ENCODE measurements at places on chromosomes 5 and 9.
A peak's percentile ranks its signal among the peaks of the same experiment; 100 is the strongest.

- no peak for DNase-seq
Observed at GRCh38 chr5:9513827-9514226, 32.0 kb downstream of the SEMA5A start.

GRCh38 chr5:18216016-18216415 lies 581.8 kb downstream of the TAF11L14 start:
- no peak for DNase-seq

DNA sequence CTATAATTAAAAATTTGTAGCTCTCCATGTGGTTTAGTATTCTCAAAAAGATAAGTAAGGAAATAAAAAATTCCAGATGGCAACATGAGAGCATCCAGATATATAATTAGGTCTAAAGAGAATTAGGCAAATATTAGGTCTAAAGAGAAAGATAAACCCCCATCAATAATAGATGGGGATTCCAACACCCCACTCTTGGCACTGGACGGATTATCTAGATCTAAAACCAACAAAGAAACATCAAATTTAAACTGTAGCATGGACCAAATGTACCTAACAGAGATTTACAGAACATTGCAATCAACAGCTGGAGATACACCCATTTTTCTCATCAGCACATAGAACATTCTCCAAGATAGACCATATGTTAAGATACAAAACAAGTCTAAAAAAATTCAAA lies 31.6 kb downstream of the RGMB start:
- no peak for DNase-seq

DNA sequence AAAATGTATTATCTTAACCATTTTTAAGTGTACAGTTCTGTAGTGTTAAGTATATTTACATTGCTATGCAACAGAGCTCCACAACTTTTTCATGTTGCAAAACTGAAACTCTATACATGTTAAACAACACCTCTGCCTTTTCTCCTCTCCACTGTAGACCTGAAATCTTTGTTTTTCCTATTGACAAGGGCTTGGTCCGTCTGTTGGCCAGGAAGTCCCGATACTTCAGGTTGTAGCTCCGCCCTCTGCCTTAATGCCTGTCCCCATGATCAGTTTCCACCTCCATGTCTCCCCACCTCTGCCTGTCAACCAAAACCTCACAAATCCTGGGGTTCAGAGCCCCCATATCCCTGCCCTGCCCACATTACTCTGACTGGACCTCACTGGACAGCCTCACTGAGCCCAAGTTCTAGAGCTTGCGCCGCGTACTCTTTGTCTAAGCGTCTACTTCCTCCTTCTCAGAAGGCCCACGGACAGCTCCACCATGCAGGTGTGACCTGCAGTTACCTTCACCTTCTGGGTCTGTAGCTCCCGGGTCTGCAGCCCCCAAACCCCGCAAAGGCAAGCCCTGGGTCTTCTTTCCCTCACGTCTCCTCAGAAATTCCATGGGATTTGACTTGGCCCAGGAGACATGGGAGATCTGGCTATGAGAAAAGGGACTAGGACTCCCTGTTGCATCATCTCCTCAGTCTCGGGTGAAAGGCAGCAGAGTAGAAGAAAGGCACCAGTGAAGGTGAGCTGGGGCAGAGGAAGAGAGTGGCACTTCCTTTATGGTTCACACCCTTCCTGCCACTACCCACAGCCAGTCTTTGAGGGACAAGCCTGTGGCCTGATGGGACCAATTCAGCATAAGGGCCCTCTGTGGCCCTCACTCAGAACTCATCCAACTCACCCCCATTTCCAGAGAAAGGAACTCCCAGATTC lies 8.0 kb downstream of the GLIPR2 start:
- DNase-seq: no peak

- no peak for DNase-seq
Observed at GRCh38 chr9:106400950-106401349, 462.0 kb upstream of the ZNF462 start.

DNA sequence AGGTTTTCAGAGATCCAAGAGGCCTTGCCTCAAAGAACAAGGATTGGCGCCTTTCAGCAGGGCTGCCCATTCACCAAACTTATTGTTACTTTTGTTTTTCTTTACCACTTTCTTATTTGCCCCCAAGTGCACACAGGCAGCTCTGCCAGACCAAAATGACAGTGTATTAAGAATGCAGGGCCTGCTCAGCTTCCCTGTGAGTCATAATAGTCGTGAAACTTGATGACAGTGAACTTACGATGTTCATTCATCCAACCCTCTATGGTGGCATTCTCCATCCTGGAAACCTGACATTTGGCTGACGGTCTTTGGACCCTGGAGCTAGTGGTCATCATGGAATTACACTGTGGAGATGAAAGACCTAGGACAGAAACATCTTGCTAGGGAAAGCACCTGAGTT lies 44.3 kb downstream of the UBE2QL1 start:
- DNase-seq: no peak

DNA sequence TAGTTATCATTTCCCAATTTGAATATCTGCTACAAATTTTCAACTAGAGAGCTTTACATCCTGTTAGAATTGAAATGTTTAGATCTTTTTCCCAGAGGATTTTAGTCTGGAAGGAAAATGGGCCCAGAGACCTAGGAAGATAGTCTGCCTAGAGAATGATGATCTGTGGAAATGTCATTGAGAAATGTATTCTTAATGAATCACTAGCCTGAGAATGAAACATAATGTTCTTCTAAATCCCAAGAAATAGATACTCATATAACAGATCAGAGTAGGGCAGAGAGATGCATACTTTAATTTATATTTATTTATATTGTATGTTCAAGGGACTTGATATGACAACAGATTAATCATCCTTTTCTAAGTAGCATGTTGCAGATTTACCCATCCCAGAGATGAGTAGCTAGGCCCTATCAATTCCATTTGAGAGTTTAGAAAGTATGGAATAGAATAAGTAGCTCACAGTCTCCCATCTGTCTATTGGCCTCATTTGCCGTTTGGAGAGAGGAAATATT lies 25.1 kb upstream of the SLC44A1 start:
- DNase-seq: no peak

DNA sequence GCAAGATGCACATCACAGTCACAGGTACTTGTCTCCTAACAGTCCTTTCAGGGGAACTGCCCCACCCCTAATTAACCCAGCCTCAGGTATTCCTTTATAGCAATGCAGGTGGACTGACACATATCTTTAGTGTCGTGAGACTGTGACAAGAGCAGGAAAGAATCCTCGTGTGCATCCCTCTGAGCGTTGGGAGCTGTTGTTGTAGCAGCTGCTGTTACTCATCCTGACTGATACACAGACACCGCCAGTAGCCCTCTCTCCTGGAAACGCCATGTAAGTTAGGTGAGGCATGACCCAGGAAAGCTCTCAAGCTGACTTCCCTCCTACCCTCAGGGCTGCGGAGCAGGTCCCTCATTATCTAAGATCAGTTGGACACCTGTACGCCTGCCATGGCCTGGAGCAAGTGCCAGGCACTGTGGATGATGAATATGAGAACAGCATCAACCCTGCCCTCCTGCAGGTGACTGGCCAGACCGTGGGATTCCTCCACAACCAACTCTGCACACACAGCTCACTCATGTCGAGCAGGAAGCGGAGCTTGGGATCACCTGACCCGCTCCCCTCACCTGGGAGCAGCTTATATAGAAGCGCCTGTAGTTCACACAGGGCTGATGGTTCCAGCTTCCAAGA lies 10.2 kb upstream of the LCN15 start:
- DNase-seq: no peak

DNA sequence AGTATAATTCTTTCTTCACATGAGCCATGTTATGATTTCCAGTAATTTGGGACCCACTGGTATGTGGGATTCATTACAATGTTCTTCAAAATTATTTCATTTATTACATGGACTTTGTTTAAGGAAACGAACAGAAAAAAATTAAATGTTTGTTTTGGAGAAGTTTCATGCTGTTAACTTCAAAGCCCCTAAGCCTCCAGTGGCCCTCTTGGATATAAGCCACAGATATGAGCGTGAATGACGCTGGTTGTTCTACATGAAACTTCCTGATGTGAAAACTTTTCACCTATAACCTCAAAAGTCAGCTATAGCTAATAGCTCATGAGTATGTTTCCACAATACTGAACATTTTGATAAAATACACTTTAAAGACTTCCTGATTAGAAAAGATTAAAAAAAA lies 334.2 kb downstream of the PDE4D start:
- no peak for DNase-seq

DNA sequence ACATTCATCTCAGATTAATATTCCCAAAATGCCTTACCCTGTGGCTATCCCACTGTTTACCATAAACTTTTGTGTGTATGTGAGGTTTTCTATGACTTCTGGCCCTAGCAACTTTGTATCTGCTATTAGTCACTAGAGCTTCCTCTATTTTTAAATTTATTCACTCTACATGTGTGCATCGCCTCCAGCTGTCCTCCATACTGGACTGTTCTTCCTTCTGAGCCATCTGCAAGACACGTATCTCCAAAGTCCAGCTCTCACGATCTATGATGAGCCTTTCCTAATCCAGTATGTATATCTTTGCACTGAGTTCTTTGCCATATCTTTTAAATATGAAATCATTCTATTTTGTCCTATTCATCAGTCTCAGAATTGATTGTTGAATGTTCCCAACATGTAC lies 1.7 kb upstream of the GNG10 start:
- DNase-seq: no peak

GRCh38 chr5:81247441-81247972 lies 14.4 kb downstream of the CKMT2 start:
- DNase-seq: peak; percentile 21

DNA sequence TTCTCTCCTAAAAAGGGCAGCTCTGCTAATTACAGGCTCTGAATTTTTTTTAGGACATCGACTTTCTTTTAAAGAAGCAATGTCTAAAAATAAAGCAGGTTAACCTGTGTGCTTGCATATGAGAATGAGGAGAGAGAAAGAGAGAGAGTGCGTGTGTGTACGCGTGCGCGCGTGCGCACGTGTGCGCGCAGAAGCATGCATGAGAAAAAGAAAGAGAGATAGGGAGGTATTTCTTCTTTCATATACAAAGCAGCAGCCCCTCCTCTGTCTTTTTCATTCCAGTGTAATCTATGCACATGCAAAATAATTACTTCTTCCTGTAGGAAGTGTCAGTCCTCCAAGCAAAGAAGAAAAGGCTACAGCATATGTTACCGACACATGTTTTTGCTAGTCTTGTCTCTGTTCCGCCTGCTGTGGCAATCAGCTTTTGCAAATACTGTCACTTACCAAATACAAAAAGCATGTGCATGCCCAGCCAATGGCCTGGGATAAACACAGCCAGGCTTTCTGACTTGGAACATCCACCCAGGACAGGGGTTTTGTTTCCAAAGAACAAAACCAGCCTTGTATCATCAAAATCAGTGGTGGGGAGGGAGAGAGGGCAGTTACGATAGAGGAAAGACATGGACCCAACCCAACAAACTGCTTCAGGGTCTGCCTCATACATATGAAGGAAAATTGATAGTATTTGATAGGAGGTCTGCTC lies 252.3 kb upstream of the SLC24A2 start:
- DNase-seq: no peak

GRCh38 chr5:82295959-82296531 lies 17.9 kb upstream of the RPS23 start:
- no peak for DNase-seq

DNA sequence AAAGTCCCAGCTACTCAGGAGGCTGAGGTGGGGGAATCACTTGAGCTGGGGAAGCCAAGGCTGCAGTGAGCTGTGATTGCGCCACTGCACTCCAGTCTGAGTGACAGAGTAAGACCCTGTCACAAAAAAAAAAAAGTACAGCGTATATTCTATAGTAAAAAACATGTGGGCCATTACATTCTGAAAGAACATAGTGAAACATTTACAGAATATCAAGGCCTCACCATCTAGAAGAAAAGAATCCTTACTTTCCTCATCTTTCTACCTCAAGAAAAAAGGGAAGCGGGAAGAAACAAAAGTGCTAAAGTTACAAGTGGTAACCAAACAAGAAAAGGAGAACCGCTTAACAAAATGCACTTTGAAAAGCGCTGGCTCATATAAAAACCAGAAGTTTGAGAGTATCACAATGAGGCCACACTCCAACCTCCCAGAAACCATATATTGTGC lies 5.7 kb upstream of the SYK start:
- no peak for DNase-seq

DNA sequence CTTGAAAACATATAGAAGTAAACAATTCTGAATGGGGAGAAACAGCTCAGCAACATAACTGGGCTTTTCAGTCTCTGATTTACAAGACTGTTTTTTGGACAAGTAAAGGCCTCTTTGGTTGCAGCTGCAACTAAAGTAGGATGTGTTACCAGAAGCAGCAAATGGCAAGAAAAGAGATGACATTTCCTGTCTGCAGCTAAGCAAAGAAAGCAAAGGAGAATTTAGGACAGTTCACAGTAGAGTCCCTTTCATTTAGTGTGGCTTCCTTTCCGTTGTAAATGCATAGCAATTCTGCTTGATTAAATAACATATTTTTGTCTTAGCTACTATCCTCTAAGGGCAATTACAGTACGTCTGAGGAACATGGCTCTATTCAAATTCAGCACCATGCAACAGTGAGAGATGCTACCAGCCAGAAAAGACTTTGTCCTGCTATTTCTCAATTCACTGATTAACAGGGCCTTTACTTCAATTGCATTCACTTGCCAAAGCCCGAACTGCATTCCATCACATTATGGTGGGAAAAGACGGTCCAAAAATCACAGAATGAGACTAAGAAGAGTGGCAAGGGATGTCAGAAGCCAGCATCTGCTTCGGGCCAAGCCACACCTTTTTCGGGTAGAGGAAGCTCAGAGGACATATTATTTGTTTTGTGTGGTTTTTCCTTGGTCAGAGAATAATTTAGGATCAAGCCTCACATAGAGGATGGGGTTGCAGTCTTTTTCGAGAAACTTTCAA lies 107.7 kb downstream of the SEMA6A start:
- no peak for DNase-seq

- no peak for DNase-seq
Observed at GRCh38 chr5:36887532-36887931, 11.0 kb downstream of the NIPBL start.

GRCh38 chr5:135417083-135417482 lies 18.1 kb upstream of the MACROH2A1 start:
- no peak for DNase-seq

DNA sequence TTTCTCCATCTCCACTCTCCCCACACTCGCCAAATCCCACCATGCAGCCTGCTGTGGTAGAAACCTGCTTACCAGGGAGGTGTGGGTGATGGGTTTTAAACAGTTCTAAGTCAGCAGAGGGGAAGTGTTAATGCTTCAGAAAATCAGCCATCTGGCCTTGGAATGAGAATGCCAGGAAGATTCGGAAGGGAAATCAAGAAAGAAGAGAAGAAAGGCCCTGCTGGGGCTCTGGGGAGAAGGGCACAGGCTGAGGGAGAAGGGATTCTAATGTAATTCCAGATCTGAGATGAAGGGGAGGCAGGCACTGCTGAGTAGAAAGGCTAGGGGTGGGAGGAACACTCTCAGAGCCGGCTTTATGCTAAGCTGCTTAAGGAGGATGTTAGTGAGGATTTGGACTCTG lies 434.7 kb upstream of the DMAC1 start:
- DNase-seq: no peak

DNA sequence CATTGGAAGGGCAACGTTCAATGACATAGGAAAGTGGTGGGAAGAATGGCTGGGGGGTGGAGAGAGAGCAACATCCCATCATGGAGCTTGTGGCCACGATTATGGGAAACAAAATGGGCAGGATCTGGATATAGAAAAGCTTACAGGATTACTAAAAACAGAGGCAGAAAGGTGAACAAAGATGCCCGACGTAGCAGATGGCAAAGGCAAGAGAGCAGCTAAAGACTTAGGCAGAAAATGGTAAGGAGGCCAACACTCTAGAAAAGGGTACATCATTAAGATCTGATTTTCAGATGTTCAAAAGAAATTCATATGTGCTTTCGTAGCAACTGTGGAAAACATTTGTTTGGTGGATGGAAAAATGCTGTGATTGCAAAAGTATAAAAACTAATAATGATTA lies 102.5 kb downstream of the OTULIN start:
- no peak for DNase-seq

GRCh38 chr5:148960070-148960769 lies 102.6 kb downstream of the SH3TC2 start:
- no peak for DNase-seq
